Sigmoid colon (tissue), 7 donors: ENCODE measurements at places on chromosomes 1 and 21. TPM values are rescaled to one million over a fixed set of nuclear protein-coding genes. Genes with fewer than 3 reads are reported as not detected.
A peak's percentile ranks its signal among the peaks of the same experiment; 100 is the strongest.

DNA sequence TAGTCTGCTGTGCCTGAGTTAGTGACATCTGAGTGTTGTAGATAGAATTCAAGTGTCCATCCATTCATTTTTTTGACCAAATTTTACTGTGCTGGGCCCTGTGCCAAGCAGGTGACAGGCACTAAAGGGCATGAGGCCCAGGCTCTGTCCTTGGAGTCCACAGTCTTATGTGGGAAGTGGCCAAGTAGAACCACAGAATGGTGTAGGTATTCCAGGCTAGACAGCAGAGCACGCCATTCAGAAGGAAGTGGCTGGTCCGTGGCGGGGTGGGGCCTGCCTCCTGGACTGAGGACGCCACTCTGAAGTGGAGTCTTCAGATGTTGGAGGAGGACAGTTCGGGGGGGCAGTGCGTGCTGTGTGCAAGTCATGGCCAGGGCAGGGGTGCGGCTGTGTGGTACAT is 68.9 kb upstream of the ACTL8 start:
- no peak for DNase-seq

- no peak for DNase-seq
These were observed 92.5 kb upstream of the C21orf91 start for GRCh38 chr21:17911628-17912027.

- no peak for DNase-seq
These were observed 10.3 kb downstream of the PLA2G4A start for GRCh38 chr1:186839041-186839400.

- DNase-seq: no peak
These were observed 280.3 kb upstream of the FMN2 start for GRCh38 chr1:239811211-239811885.

DNA sequence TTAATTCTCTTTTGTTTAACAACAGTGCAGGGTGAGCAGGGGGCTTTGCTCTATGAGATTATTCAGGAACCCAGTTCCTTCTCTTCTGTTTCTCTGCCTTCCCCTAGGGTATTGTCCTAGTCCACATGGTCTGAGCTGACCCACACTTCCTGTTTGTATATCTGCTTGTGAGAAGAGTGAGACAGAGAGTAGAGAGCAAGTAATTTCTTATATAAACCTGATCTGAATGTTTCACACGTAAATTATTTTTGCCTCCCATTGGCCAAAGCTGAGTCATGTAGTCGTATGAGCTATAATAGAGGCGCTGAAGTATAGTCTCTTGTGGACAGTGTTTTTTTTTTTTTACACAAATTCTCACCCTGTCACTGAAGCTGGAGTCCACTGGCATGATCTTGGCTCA is 134.2 kb upstream of the SERTAD4 start:
- no peak for DNase-seq

DNA sequence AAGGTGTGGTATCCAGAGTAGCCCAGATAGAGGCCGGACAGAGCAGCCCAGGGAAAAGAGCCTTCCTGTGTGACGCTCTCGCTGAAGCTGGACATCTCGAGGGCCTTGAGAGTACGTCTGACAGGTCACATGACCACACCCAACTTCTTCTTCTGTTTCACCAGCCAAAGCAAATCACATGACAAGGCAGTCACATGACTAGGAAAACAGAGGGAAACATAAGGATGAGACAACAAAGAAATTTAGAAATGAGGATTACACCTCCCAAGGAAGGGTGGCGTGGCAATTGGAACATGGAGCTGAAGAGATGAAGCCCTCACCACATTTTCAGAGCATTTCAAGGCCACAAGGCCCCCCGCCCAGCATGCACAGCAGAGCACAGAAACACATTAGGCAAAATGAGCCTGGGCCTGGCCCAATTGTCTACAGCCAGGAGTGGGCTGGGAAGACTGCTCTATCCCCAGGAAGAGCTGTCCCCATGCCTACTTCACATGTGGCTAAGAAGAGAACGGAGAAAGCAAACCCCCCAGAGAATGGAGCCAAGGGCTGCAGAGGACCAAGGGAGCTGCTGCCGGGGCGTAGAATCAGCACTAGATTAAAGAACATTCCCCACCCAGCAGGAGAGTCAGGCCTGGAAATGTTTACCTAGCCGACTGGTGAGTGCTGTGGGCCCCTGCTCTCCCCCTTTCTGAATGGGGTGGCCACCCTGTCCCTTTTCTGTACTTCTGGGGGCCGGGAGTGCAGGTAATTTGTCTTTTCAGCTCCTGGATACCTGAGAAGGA is 305.1 kb downstream of the NPHP4 start:
- DNase-seq: no peak

DNA sequence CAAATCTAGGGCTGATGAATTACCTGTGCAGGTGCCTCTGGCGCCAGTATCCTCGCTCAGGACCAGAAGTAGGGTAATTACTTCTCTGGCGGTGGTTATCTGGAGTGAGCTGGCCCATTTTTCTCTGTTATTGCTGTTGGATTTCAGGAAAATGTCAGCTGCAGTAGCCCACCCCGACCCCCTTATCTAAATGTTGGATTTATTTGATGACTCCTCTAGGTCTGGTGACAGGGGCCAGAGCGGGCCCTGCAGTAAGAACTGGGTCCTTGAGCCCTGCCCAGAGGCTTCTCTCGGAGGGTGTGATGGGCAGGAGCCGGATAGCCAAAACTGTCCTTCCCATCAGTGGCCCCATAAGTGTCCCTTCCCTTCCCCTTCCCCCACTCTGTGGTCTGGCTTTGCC is 384.3 kb downstream of the PTPRU start:
- DNase-seq: no peak

DNA sequence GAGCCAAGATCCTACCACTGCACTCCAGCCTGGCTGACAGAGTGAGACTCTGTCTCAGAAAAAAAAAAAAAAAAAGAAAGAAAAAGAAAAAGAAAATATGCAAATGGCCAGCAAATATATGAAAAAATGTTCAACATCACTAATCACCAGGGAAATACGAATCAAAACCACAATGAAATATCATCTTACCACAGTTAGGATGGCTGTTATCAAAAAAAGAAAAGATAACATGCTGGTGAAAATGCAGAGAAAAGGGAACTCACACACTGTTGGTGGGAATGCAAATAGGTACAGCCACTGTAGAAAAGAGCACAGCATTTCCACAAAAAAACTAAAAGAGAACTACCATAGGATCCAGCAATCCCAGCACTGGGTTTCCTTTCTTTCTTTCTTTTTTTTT is 477.5 kb downstream of the SMYD3 start:
- no peak for DNase-seq

- DNase-seq: no peak
These were observed 16.9 kb upstream of the DMRTB1 start for GRCh38 chr1:53442299-53442698.

- no peak for DNase-seq
These were observed 48.8 kb upstream of the KCNH1 start for GRCh38 chr1:211182746-211183145.

DNA sequence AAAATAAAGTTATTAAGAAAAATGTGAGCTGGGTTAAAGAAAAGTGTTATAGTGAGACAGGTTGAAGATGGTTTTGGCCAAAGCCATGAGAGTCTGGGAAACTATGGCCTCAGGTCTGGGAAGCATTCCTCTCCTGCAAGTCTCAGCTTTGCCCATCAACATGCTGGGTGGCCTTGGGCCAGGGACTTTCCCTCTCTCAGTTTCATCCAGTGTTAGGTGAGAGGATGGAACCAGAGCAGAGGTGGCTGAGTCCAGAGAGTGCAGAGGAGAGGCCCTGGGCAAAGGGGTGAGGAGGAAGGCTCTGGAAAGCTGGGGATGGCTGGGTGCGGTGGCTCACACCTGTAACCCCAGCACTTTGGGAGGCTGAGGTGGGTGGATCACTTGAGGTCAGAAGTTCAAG is 10.5 kb downstream of the PADI2 start:
- no peak for DNase-seq

DNA sequence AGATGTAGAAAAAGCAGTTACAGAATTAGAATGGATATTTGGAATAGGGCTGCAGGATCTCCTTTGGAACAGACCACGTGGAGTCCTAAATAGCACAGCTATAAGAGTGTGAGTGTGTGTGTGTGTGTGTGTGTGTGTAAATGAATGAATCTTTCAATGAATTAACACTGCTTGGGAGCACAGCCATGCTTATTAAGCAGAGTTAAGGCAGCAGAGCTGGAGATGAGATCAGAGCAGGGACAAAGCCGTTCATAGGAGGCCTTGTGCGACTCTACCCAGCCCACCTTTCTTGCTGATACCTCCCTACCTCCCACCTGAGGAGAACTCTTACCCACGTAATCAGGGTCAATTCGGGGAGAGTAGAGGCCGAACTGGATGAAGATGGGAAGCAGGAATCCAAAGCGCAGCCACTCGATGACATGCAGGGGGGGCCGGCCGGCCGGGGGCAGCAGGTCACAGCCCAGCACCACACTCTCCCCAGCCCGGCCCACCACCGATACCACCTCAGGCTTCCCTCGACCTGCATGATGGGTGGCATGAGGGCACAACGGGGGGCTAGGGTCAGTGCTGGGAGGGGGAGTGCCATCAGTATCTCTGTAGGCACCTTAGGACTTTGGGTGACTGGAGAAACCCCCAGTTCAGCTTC is 2.7 kb downstream of the IGSF9 start:
- DNase-seq: peak; percentile 61

GRCh38 chr1:5752746-5753548 is 239.3 kb downstream of the NPHP4 start:
- DNase-seq: peak; percentile 37

- DNase-seq: no peak
These were observed 268.8 kb downstream of the KCTD3 start for GRCh38 chr1:215835951-215836350.

GRCh38 chr1:179167418-179167777 is 62.1 kb downstream of the ABL2 start:
- no peak for DNase-seq

DNA sequence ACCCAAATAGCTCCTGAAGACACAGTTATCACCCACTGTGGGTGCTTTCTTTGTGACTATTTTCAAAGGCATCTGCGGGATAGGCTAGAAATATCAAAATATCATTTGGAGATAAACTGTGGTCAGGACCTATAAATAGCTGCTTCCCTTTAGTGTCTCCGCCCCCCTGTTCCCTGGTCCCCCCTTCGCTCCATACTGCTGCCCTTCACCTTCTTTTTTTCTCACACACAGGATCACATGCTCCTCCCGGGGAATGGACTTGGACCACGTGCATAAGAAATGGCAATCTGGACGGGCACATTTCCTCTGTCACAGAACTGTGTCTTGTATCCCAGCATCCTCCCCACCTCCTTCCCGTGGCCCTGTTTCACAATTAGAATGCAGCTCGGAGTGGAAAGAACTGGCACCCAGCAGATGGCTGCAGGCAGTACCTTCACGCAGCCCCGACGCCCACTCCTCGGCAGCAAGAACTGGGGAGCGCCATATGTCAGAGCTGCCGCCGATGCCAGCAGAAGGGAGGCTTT is 68.8 kb upstream of the SSX2IP start:
- no peak for DNase-seq

- peak; percentile 55 for DNase-seq
These were observed 74.1 kb downstream of the ADARB1 start for GRCh38 chr21:45148316-45148990.

- DNase-seq: no peak
These were observed 276.9 kb upstream of the SNX7 start for GRCh38 chr1:98384461-98385141.

- DNase-seq: no peak
These were observed 220.6 kb upstream of the PKN2 start for GRCh38 chr1:88463401-88463985.

- no peak for DNase-seq
These were observed 7.7 kb downstream of the ANKRD35 start for GRCh38 chr1:145877923-145878486.

DNA sequence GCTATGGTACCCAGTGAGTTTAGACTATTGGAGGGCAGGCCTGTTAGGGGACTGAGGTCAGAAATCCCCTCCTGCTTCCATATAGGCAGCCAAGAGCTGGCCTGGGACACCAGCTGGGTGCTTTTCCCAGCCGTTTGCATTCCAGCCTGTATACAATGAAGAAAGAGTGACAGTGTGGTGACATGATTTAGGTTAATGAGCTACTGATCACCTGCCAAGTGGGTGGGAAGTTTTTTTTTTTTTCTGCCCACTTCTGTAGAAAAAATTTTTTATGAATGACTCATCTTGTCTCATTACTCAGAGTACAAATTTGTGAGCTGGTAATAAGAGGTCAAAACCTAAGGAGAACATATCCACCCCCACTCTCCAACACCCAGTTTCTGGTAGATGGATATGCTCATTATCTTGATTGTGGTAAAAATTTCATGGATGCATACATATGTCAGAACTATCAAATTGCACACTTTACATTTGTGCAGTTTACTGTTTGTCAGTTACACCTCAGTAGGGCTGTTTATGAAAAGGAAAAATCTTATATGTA is 16.4 kb upstream of the CGN start:
- DNase-seq: no peak

DNA sequence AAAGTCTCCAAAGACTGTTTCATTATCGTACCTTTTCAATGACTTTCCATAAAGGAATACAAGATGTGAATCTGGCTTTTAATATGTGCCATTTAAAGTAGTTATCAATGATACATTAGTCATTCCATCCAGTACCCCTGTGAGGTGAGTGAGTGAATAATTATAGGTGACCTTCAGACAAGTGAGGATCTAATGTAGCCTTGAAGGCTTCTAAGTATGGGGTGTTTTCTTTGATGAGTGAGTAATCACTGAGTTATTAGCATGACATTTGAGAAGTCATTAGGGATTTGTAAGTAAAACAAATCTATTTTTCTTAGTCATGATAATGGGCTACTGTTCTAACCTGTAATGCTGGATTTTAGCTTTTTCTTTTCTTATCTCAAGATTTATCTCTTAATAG is 831.4 kb downstream of the ADGRL2 start:
- no peak for DNase-seq

- DNase-seq: no peak
These were observed 186.1 kb upstream of the MAP1LC3C start for GRCh38 chr1:242184955-242185354.

Gene MYBPHL
- total RNA-seq: not detected

Gene SIM2
- total RNA-seq: not detected

Gene UBE2U
- total RNA-seq: not detected

Gene ZNF695
- not detected for total RNA-seq

Gene ZFP69B
- total RNA-seq: 0.55 TPM

Gene MAP3K7CL
- total RNA-seq: 4.4 TPM

Gene L1TD1
- 0.27 TPM for total RNA-seq

Gene TMCC2
- 6.1 TPM for total RNA-seq

Gene C1orf185
- total RNA-seq: not detected

Gene VHLL
- not detected for total RNA-seq

Gene S100A7A
- total RNA-seq: not detected
